Adipose tissue (tissue), 3 donors: ENCODE measurements at places on chromosomes 7 and 10. TPM values are rescaled to one million over a fixed set of nuclear protein-coding genes. Genes with fewer than 3 reads are reported as not detected.

The MYPN gene
- polyA plus RNA-seq: 0.11 TPM

The THSD7A gene
- 1.9 TPM for polyA plus RNA-seq

The GIMAP6 gene
- polyA plus RNA-seq: 23.2 TPM

The PDZD7 gene
- polyA plus RNA-seq: 0.25 TPM

The KNDC1 gene
- polyA plus RNA-seq: 0.34 TPM

The MYOF gene
- polyA plus RNA-seq: 32.1 TPM

The ADAM22 gene
- 0.90 TPM for polyA plus RNA-seq

The GFRA1 gene
- 13.9 TPM for polyA plus RNA-seq

The GARIN1A gene
- 1.6 TPM for polyA plus RNA-seq

The NPTX2 gene
- 3.3 TPM for polyA plus RNA-seq

The CADPS2 gene
- 14.8 TPM for polyA plus RNA-seq

The NDUFA5 gene
- 27.5 TPM for polyA plus RNA-seq
